NCI-H524 treated with DMSO at 0.1 percent for 48 hours (cell line): ENCODE measurements at places on chromosomes 7 and 10.

- no peak for DNase-seq
Measured at GRCh38 chr10:7231509-7232414, 179.1 kb downstream of the SFMBT2 start.

- no peak for DNase-seq
Measured at GRCh38 chr7:150993511-150993910, 2.7 kb downstream of the NOS3 start.

DNA sequence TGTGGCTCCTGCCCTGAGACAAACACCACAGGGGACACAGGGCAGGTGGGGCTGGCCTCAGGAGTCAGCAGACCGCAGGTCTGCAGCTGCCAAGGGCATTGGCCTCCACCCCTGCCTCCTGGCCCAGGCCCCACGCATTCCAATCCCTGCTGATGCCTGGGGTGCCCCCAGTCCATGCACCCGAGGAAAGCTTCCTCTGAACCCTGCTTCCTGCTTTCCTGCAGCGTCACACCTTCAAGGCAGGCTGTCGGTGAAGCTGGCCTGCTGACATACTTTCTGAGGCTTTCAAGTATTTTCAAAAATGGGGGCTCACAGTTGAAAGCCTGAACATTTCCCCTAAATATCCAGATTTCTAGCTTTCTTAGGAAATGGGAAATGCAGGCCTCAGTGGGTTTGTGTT is 22.5 kb upstream of the ANTXRL start:
- no peak for DNase-seq

GRCh38 chr7:80463272-80463920 is 48.5 kb downstream of the GNAT3 start:
- no peak for DNase-seq

DNA sequence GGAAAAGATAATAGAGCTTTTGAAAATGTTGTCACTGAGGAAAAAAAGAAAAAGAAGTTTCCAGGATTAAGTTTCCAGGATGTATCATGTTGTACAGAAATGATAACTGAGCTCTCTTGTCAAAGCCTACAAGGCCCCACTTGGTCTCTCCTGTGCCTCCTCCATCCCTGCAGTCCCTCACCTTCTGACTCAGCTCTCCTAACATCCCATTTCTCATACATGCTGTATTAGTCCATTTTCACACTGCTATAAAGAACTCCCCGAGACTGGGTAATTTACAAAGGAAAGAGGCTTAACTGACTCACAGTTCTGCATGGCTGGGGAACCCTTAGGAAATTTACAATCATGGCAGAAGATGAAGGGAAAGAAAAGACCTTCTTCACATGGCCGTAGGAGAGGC is 3.8 kb upstream of the DGKI start:
- no peak for DNase-seq

GRCh38 chr7:129052441-129052840 is 2.5 kb downstream of the TNPO3 start:
- no peak for DNase-seq

DNA sequence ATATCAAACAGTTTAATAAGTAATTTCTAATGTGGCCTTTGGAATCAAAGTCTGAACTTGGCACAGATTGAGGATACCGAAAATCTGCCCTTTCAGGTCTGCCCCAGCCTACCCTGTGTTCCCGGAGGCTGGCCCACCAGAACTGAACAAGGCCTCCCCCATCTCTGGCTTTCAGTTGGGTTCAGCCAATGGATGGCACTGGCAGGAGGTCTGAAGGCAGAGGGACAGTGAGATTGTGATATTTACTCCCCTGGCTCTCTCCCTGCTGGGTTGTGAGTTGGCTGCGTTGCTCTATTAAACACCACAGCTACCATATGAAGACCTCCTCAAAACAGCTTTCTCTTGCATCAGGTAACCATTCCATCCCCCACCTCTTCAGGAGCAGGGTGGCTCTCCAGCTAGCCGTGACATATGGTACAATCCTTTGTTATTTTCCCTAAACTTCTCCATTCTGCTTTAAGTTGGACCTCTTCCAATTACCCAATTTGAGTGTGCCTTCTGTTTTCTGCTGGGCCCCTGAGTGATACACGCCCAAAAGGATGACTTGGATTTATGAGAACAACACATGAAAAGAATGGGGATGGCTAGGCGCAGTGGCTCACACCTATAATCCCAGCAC is 28.1 kb downstream of the DNMBP start:
- peak; percentile 85 for DNase-seq
